Posterior vena cava (tissue), 2 donors: ENCODE measurements at places on chromosomes 12 and 14. TPM values are rescaled to one million over a fixed set of nuclear protein-coding genes. Genes with fewer than 3 reads are reported as not detected.

RIMKLB gene
- 51.1 TPM for total RNA-seq

TMEM179 gene
- not detected for total RNA-seq

SLC5A8 gene
- not detected for total RNA-seq

MARK3 gene
- 64.3 TPM for total RNA-seq

SETD3 gene
- total RNA-seq: 103 TPM

SLC10A1 gene
- total RNA-seq: not detected

- DNase-seq: no peak
These were observed 18.3 kb downstream of the TBX3 start for GRCh38 chr12:114665411-114666260.

DNA sequence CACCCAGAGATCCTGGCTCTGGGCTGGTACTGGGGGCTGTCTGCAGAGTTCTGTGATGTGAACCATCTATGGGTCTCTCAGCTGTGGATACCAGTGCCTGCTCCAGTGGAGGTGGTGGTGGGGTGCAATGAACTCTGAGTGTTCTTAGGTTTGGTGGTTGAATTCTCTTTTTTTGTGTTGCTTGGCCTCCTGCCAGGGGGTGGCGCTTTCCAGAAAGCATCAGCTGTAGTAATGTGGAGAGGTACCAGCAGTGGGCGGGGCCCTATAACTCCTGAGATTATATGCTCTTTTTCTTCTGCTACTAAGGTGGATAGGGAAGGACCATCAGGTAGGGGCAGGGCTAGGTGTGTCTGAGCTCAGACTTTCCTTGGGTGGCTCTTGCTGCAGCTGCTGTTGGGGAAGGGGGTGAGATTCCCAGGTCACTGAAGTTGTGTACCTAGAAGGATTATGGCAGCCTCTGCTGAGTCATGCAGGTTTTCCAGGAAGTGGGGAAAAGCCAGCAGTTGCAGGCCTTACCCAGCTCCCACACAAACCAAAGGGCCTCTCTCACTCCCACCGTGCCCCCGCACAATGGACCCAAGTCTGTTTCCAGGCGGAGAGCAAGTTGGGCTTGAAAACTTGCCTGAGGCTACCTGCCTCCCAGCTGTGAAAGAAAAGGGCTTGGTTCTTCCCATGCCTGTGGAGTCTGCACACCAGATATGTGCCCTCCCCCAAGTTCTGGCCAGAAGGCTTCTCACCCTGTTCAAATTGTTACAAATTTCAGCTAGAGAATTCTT, 18.6 kb downstream of the CCER1 start:
- DNase-seq: no peak

GRCh38 chr12:131938082-131938481, 9.0 kb downstream of the PUS1 start:
- peak; percentile 32 for DNase-seq

GRCh38 chr14:25055992-25056687, 6.2 kb upstream of the STXBP6 start:
- DNase-seq: no peak

DNA sequence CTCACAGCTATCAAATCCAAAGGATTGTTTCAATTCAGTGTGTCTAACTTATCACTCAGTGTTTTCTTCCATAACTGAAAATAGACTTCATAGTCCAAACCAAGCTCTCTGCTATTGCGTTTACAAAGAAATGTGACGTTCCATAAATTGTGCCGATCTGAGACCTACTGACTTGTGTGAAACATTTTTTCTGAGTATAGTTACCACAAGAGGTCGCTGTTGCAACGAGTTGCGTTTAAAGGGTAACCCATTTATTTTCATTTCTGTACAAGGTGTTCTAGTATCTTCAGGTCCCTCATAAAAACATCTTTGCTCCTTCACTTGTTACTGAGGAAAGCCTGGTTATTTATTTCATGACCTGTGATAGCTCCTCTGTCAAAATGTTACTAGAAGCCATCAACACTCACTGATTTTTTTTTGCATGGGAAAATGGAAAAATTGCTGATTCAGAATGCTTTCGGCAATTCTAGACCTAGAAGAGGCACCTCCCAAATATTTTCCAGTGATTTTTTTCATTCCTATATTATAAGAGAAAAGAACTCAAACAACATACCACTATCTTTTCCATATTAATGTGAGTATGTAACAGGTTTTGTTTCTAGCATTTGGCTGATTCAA, 60.9 kb upstream of the OR4E1 start:
- DNase-seq: no peak

DNA sequence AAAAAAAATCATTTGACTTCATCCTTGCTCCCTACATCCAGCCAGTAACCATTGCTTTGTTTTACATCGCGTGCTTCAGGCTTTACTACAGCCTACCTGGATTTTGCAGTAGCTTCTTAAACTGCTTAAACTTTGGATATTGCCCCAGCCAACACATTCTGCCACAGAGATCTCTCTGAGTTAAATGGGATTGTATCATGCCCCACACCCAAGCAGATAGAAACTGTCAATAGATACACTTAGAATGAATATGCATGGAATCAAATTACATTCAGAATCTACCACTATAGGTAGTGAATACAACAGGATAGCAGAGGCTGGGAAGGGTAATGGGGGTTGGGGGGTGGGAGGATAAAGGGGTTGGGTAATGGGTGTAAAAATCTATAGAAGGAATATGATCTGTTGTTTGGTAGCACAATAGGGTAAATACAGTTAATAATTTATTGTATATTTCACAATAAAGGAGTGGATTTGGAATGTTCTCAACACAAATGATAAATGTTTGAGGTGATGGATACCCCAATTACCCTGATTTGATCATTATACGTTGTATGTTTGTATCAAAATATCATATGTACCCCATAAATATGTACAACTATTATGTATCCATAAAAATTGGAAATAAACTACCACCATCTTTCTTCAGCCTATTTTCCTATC, 2.7 kb upstream of the MYRFL start:
- DNase-seq: no peak

DNA sequence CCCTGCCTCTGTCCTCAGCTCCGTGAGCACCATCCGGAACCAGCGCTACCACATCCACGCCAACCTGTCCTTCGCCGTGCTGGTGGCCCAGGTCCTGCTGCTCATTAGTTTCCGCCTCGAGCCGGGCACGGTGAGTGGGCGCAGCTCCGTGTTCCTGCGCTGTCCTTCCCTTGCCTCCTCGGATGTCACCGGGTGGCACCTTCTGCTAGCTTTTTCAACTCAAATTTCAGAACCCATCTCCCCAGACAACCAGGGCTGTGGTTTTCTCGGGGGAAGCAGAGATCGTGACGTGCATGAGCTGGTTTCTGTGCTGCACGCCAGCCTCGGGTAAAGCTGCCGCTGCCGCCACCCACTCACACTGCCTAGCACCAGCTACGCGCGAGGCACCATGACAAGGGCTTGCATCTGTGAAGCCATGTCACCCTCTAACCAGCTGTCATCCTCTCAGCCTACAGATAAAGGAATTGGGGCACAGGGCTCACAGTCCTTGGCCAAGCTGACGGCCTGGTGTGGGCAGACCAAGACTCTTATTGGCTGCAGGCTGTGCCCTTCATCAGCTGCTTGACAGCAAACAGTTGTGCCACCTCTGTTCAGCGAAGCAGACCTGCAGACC, 152.1 kb downstream of the ADGRD1 start:
- peak; percentile 69 for DNase-seq

GRCh38 chr12:107404981-107405380, 280.6 kb upstream of the PWP1 start:
- DNase-seq: no peak

DNA sequence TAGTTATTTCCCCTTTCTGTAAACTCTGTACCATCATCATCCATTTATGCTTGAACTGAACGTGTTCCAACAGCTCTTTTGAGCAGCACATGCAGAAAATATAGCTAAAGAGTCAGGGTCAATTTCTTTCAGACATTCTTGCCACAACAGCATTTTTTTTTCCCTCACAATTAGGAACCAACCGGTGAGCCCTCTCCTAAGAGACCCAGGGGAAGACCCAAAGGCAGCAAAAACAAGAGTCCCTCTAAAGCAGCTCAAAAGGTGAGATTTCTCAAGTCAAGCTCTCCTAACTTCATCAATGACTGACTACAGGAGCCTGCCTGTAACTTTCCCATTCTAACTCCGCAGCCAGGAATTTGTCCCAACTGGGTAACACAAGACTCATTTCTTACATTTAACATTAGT, 3.5 kb downstream of the HMGA2 start:
- no peak for DNase-seq
